CD4-positive, alpha-beta T cell (primary cell): ENCODE measurements at places on chromosomes 2 and 18.

DNA sequence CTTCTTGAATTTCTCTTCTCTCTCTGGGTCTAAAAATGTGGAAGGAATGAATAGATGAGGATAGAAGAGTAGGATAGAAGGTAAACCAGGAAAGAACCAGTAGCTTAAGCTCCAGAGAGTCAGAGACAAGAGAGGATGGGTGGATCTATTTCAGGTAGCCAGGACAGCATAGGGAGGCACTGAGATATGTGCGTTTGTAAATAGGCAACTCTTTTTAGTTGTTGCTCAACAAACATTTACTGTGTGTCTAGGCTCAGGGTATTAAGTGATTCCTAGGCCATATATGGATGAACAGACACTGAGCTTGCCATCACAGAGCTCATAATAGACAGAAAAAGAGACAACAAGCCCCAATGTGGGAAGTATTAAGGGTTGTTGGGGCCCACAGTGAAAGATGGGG lies 160.5 kb downstream of the NAPG start:
- no peak for DNase-seq

GRCh38 chr18:8364385-8364784 lies 244.9 kb upstream of the RAB12 start:
- DNase-seq: no peak

GRCh38 chr2:237406371-237406895 lies 7.5 kb downstream of the COL6A3 start:
- DNase-seq: no peak

- DNase-seq: no peak
Measured at GRCh38 chr2:143875295-143876233, 644.4 kb downstream of the ZEB2 start.

GRCh38 chr2:237026981-237027711 lies 58.5 kb upstream of the COPS8 start:
- DNase-seq: peak; percentile 26

DNA sequence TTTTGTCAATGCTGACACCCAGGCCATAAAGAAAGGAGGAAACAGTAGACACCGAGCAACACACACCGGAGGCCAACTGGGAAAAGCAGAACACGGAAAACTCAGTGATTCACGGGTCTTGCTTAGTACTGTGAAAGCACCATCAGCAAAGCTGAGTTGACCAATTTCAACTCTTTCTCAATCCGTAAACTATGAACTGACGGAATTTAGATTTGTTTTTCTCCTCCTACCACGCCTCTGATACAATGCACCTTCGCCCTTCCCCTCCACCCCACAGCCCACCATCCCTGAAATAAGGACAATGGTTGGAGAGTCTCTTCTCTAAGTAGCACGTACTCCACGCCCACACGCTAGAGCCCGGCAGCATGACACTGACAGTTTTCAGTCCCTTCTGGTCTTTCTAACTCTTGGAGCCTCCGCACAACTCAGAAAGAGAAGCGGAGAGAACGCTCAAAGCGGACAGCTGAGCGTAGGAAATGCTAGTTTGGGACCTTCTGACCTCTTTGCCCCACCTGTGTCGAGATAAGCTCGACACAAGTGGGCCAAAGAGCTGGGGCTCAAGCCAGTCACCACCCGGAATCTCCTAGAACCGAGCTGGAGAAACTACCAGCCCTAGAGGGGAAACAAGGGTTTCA lies 669 bp downstream of the LNPK start:
- DNase-seq: peak; percentile 36

DNA sequence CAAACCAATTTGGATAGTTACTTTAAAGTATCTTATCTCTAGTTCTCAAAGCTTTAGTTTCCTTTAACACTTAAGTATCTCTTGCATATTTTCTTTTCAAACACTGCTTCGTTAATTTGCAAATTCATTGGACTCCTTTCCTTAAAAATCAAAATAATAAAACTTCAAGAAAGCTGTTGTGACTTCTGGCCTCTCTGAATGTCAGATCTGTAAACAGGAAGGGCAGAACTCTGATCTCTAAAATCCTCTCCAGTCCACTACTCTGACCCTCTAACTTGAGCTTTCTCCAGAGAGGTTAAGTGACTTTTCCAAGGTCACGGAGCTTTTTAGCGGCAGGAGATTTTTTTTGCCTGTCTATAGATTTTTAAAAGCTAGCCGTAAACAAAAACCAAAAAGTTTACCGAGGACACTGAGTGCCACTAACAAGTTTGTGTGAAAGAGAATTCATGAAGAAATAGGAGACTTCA lies 155.5 kb downstream of the TGIF1 start:
- DNase-seq: no peak
